ENCODE measurements at places on chromosomes 2 and 18.
A peak's percentile ranks its signal among the peaks of the same experiment; 100 is the strongest.

- no peak for DNase-seq
These were observed 152.1 kb downstream of the GLI2 start for GRCh38 chr2:120887741-120888231.

- no peak for DNase-seq
These were observed 762.3 kb downstream of the BCL11A start for GRCh38 chr2:59791004-59791618.

DNA sequence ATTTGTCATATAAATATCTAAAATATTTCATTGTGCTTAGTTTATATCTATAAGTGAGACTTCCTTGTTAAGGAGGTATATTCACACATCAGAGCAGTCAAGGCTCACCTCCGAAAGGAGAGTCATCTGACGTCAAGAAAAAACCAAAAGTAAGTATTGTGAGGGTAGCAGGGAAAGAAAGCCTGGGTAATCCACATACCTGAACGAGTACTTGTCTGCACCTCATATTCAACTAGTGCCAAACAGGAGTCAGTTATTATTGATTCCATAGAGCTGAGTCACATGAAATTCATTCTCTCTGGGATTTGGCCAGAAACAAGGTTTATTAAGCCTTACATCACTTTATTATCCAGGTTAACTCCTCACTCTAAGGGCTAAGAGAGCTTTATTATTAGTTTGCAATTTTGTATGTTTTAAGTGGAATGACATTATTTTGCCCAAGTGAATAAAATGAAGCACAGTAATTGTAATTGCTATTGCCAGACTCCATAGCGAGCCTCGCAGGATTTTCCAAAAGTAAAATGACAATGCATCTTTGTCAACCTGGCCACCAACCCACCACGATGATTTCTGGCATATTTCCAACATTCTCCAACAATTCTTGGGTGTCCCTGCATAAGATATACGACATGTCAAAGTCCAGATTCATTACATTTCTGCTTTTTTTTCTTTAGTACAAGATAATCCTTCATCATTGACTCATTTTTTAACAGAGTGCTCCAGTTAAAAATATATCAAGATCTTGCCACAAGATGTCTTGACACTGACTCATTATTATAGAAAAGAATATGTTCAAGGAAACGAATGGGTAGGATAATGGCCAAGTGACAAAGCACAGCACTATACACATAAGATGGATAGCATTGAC is 1210.4 kb upstream of the ACVR2A start:
- peak; percentile 61 for DNase-seq

DNA sequence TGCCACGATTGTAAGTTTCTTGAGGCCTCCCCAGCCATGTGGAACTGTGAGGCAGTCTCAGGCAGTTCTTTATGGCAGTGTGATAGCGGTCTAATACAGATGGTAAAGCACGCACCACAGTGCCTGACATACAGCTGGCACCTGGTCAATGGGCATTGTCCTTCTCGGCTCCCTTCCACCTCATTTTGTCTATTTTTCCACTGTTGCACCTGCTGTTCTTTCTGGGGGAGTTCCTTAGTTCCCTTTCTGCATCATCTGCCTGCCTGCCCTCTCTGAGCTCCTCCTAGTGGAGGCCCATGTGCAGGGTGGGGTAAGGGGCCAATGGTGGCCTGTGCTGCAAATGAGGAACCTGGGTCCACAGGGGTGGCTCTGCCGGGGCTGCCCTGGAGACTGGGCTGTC is 157.6 kb downstream of the LPIN1 start:
- DNase-seq, result no peak

- DNase-seq, result no peak
These were observed 34.0 kb upstream of the SPTBN1 start for GRCh38 chr2:54422072-54422581.

GRCh38 chr2:18848646-18849045 is 259.3 kb upstream of the NT5C1B start:
- no peak for DNase-seq

DNA sequence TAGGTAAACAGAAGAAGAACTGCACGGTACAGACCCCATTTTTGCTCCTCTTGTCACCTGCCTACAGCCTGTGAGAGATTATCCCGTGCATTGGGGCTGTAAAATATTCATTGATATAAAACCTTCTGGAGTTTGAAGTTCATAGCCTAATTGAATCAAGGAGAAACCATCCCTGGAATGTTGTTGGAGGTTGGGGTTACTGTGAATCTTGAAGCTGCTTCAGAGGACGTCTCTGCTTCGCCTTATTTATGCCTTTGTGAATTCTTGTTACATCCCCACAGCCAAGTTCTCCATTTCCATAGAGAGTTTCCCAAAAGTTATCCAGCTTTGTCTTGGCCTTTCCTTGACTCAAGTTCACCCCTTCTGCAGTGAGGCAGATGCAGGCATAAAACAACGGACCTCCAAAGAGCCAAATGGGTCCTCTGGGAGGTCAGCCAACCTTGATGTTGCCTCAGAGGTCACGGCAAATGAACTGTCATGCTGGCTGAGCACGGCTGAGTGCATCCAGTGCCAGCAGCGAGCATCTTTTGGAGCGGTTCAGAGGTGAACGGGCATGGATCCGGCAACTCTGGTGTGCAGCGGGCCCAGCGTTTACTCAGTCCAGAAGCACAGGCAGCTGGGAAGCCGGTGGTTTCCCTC is 317.6 kb downstream of the PRKCE start:
- DNase-seq, result no peak

- no peak for DNase-seq
These were observed 71.2 kb downstream of the LBH start for GRCh38 chr2:30302566-30302965.

GRCh38 chr18:8365006-8365405 is 244.2 kb upstream of the RAB12 start:
- no peak for DNase-seq

DNA sequence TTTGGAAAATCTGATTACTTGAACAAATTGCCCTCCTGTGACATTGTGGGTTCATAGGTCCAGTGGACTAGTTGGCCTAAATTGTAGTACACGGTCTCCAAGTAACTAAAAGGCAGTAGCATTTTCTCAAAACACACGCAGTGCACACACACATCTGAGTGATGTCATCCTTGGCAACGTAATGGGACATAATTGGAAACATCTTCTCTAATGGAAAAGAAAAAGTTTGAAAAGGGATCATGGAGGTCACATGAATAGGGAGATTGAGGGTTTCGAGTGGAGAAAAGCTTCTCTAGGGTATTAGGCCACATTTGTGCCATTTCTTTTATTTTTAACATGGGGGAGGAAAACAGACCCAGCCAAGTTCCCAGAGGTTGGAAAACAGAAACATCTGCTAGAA is 93.3 kb downstream of the MAP4K4 start:
- no peak for DNase-seq

DNA sequence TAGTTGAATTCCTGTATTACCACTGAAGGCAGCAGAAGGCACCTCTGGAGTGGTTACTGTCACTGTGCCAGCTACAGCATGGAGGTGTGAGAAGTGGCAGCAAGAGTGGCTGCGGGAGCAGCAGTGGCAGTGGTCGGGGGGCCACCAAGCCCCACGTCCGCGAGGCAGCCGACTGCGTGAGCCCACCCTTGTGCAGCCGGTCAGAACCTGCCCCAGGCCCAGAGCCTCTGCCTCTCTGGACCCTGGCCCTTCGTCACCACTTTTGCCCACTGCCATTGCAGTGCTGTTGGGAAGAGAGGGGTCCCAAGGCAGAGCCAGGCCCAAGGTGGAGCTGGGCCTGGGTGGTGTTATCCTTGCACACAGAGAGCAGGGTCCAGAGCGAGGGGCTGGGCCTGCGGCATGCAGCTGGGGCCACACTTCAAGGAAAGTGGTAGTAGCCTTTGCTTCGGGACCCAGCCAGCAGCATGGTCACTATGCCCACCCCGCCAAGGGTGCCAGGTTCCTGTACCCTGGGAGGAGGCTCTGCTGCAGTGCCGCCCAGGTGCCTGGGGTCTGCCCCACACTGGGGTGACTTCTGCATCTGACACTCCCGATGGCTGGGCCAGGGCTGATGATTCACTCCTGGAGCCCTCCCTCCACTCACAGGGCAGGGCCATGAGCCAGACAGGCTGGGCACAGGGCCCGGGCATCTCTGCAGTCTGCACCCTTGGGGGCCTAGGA is 450.1 kb upstream of the LRATD1 start:
- DNase-seq, result no peak

DNA sequence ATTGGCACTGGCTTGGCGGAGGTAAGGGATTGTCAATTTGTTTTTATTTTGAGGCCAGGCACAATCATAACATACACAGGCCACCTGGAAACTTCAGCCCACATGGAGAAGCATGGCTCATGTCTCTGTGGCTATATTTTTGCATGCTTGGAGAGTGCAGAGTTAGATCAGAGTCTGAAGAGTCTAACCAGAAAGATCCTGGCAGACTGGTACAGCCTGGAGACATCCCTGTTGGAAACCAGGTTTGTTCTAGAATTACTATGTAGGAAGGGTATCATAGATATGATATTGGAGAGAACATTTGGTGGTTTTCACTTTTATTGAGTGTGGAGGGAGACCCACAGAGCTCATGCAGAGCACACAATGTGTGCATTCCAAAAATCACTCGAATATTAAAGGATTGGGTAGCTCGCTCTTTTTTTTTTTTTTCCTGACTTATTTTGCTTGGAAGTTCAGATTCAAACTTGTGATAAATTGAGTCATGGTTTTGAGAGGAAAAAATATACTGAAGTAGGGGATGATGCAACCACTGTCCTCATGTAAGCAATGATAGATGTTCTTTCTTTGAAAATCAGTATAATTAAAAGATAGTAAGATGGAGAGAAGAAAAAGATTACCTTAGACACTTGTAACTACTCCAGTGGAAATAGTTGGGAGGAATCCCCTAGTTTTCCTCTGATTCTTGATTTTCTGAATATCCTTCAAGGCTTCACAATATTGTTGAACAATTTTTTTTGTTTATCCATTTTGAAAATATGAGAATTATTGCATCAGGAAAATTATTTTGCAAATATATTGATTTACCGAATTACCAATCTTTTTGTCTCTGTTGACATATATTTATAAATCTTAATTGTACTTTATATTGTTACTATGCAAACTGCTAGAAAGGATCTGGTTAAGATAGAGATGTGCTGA is 185.7 kb upstream of the ZEB2 start:
- peak; percentile 17 for DNase-seq

GRCh38 chr18:62279561-62279960 is 45.5 kb upstream of the TNFRSF11A start:
- DNase-seq, result no peak

GRCh38 chr18:11119550-11119949 is 29.8 kb downstream of the PIEZO2 start:
- no peak for DNase-seq

- DNase-seq, result peak; percentile 51
These were observed 101.5 kb upstream of the DNER start for GRCh38 chr2:229815858-229816257.

DNA sequence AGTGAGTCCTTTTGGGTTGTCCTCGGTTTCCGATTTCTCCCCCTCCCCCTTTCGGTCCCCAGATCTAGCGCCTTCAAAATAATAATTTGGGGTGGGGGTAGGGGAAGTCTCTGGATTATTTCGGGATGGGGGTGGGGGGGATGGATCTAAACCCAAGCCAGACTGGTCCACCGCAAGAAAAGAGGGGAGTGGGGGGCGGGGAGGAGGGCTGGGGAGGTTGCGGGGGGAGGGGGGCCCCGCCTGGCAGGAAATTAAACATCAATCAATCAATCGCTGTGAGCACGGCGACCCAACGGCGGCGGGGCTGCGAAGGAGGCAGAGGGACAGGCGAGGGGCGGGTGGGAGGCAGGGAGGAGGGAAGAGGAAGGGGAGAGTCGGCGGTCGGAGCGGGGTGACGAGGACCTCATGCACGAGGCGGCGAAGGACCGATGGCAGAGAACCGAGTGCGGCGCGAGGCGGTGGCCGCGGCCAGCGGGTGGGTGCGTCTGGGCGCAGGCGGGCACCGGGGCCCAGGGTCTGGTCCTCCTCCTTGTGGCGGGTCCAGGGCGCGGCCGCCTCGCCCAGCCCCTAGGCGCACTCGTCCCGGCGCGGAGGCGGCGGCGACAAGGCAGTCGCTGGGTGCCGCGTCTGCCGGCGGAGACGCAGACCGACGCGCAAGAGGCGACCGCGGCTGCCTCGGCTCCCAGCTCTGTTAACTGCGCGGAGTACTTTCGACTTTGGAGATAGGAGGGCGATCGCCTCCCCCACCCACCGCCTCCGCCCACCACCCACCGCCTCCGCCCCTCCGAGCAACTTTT is 468 bp upstream of the SATB2 start:
- DNase-seq, result no peak

DNA sequence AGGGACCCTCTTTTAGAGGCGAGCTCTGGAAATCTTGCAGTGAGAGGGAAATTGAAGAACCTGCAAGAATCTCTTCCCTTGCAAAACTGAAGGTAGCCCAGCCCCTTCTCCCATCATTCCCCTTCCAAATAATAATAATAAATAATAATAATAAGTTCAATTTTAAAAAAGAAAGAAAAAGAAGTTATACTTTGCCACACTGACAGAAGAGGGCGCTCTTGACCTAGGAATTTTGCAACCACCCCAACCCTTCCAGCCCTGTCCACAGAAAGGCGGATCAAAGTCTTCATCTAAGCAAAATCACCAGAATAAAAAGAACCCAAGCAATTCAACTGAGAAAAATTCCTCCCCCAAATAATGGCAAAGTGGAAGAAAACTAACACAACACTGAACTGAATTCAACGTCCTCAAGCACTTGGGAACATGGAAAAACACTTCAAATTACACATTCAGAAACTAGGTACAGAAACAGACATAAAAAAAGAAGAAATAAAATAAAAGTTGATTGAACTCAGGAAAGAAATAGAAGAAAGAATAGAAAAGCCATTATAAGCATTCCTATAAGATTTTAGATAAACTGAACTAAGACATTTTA is 98.9 kb upstream of the GLS start:
- peak; percentile 53 for DNase-seq

DNA sequence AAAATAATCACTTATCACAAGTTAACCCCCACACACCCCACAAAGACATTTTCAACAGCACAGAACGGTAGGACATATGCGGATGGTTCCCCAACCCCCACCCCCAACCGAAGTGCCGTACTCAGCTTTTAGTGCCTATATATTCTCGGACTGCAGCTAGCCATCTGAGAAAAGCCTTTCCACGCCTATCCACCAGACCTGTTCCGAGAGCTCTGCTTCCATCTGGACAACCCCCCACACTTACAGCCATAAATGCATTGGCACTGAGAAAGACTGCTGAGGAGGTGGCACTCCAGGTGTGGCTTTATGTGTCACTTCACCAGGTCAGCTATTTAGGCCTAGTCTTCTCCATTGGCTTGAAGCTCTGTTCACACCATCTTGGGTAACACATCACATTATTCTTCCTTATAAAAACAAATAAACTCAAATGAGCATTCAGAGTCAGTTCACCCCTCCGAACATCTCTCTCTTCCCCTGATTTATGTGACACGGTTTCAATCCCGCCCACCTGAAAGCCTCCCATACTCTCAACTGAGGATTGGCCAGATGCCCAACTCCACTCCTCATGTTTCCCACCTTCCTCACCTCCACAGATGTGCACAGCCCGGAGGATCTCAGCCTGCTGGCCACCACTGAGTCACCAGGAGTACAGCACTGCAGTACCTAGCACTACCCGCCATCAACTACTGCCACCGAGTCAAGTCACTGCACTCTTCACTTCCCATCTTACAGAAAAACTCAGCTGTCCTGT is 127.4 kb downstream of the CACNB4 start:
- no peak for DNase-seq

GRCh38 chr2:238939521-238940403 is 91.9 kb downstream of the TWIST2 start:
- no peak for DNase-seq

GRCh38 chr2:233003658-233004555 is 9.1 kb downstream of the NGEF start:
- DNase-seq, result no peak

GRCh38 chr2:199659207-199659606 is 191.8 kb downstream of the FTCDNL1 start:
- peak; percentile 21 for DNase-seq

Data from LHCN-M2 (cell line).